Thoracic aorta (tissue), 2 donors: ENCODE measurements at places on chromosomes 16 and 17.

DNA sequence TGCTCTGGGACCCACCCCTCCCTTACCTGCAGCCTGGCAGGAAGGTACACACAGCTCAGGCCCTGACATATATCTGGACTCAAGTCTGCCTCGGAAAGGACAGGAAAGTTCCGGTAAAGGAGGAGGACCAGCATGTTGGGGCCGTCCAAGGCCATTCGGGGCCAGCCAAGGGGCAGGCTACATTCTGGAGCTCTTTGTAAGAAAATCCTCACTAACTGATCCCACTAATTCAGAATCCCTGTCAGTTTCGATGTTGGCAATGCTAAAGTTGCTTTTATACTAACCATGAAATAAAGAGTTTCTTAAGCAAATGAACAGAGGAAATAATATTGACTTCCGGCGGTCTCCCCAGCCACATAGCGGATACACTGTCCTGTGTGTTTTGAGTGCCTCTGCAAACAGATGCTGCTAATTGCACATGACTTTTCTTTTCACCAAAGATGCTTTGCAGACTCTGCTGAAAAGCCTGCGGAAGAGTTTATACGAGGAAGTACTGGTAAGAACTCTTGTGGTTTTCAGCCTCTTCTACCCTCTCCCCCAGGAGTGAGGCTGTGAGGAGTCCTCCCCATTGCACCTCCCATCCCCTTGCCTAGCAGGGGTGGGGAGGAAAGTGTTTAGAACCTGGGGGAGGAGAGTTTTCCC is 54.8 kb downstream of the PLXDC1 start:
- DNase-seq = no peak

DNA sequence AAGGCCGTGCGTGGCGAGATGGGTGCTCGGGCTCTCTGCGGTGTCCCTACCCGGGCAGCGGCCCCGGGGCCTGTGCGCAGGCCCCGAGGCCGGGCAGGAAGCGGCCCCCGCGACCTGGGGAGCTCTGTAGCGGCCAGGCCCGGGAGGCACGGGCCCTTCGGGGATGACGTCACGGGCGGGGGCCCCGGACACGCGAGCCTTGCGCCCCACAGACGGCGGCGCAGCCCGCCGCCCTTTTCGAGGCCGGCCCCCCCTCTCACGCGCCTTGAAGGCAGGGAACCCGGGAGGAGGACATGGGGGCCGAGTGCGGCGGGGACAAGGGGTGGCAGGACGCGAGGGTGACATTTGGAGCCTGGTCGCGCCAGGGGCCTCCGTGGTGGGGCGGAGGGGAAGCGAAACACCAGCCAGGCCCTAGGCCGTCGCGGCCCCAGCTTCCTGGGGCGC is 1.1 kb downstream of the RAI1 start:
- DNase-seq = no peak

GRCh38 chr17:82408938-82409318 is 9.2 kb upstream of the HEXD start:
- DNase-seq = no peak

GRCh38 chr17:29086628-29087332 is 43.8 kb downstream of the PIPOX start:
- DNase-seq = no peak

GRCh38 chr16:68190081-68190480 is 45.8 kb downstream of the ESRP2 start:
- DNase-seq = no peak

- no peak for DNase-seq
These were observed 57.5 kb downstream of the DNAH2 start for GRCh38 chr17:7775051-7775450.

DNA sequence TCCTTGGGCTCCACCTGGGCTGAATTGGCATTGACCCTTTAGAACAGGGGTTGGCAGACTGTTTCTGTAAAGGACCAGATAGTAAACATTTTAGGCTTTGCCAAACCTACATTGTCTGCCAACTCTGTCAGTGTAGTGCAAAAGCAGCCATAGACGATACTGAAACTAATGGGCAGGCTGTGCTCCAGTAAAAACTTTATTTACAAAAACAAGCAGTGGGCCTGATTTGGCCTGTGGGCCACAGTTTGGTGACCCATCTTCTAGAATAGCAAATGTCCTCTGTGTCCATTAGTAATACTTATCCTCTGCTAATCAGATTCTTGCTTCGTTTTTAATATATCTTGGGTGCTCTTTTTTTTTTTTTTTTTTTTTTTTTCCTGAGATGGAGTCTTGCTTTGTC is 6.2 kb downstream of the UTP4 start:
- DNase-seq = no peak

DNA sequence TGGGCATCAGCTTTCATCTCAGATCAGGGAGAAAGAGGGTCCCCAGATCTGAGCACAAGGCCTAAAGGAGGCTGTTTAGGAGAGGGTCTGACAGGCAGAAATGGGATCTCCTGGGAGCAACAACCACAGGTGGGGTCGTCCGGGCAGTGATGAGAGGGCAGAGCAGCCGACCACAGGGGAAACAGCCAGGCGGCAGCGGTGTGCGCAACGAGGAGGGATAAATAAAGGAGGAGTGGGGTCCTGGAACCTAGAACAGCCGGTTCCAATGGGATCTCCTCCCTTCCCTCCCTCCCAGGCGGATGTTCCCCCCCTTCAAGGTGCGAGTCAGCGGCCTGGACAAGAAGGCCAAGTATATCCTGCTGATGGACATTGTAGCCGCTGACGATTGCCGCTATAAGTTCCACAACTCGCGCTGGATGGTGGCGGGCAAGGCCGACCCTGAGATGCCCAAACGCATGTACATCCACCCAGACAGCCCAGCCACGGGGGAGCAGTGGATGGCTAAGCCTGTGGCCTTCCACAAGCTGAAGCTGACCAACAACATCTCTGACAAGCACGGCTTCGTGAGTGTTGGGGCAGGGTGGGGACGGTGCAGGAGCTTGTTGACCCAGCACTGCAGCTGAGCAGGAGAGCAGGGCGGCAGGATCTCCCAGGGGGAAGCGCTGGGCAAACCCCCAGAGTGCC is 1.9 kb downstream of the TBX2 start:
- no peak for DNase-seq

DNA sequence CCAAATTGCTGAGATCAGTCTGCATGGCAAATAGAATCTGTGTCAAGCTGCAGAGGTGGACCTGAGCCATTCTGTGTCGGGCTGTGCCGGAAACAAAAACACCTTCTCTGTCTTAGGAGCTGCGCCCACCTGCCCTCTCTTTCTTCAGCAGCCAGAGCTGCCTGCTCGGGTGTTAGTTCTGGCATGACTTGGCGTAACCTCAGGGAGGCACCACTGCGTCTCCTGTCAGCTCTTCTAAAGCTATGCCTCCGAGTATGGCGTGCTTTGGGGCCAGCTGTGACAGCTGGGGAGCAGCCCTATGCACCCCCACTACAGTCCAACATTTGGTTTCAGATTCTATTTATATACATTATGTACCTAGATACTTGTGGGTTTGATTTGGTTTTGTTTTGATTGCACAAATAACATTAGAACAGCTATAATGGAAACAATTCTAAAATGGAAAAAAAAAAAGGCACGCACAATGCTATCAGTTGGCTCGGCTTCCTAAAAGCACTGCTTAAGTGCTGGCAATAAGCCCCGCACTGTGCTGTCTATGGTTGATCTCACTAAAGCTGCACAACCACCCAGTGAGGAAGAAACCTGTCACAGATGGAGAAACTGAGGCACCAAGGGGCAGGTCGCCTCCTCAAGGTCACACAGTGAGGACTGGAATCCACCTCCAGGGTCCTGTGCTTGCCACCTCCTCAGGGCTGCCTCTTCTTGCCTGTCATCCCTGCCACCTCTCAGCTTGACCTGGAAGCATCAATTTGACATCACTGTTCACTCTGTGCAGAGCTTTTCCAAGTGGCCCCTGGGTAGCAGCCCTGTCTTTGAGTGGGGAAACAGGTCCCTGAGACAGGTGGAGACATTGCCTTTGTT is 18.7 kb upstream of the ADGRG1 start:
- no peak for DNase-seq

DNA sequence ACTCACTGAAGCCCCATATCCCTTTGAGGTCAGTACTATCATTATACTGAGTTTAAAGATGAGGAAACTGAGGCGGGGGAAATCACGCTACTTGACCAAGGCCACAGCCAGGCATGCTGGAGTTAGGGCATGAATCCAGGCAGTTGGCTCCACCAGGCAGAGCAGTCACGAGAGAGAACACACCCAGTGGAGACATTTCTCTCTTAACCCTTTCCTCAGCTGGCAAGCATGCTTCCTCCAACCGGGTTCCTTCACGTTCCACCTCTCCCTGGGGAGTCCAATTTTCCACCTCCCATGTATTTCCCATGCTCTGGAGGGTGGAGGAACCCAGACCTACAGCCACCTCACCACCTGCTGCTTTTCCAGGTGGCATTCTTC is 32.8 kb downstream of the VAC14 start:
- DNase-seq = no peak

DNA sequence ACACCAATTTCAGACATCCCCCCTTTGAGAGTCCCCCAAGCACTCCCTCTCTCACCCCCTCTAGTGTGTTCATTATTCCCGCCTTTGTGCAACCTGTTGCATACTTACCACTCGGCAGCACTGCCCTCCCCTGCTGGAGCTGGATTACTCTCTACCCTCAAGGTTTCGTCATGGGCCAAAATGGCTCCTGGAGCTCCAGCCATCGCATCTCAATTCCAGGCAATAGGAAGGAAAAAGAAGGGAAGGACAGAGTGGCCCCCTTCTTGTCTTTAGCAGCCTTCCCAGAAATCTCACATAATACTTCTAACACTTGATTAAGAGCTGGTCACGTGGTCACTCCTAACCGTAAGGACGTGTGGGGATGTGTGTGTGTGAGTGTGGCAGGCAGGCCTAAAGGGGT is 20.2 kb downstream of the TMEM186 start:
- no peak for DNase-seq

DNA sequence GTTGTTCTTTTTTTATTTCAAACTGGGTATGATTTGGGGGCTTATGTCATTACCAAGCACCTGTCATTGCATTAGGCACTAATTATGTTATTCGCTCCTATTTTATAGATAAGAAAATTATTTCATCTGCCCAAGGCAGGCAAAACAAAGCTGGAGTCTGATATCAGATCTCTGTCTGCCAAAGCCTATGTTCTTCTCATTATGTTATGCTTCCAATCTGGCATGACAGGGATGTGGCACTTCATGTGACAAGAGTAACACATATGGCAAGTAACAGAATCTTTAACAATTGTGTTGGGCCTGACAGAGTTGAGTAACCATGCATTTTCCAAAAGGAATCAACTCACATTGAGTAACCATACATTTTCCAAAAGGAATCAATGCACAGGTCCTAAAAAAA is 61.2 kb upstream of the TOM1L1 start:
- no peak for DNase-seq

- DNase-seq = no peak
These were observed 221.9 kb upstream of the CACNG5 start for GRCh38 chr17:66612993-66613392.

DNA sequence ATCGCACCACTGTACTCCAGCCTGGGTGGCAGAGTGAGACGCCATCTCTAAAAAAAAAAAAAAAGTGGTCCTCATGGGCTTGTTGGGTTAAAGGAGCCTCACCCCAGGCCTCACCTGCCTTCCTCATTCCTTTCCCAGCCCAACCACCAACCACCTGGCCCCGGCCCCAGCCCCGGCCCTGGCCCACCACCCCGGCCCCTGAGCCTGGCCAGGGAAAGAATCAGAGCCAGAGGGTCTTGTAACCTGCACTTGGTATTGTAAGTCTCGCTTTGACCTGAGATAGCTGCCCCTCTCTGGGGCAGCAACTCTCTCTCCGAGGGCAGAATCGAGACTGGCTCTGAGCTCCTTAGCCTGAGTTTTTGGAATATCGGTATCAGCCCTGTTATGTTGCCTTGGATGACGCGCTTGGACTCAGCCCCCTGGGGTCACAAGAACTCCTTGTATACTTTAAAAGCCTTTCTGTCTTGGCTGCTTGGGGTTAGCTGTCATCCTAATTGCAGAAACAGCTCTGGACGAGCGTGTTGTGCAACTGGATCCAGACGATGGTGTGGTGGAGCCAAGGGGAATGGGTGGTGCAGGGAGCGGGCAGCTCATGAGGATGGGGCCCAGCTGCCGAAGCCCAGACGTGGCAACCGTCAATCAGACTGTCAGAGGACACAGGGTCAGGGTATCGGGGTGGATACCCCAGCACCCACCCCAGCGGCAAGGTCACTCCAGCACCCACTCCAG is 14.6 kb downstream of the SMTNL2 start:
- no peak for DNase-seq

DNA sequence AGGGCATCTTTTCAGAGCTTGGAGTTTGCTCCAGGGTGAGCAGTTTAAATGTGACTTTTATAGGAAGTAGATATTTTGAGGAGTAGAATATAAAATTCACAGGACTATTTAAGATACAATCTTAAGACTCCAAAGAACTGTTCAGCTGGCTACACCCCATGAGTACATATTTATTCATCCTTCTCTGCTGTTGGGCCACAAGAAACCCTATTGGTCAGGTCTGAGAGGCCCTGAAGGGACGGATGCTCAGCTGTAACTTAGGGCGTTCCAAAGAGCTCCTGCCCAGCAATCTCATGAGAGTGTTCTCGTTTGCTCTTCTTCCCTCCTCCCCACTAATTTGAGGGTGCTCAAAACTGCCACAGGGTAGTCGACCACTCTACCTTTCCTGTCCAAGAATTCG is 7.3 kb downstream of the ST6GALNAC2 start:
- DNase-seq = no peak

GRCh38 chr17:68849673-68850610 is 105.2 kb downstream of the ABCA8 start:
- DNase-seq = no peak

- DNase-seq = no peak
These were observed 897 bp downstream of the OMG start for GRCh38 chr17:31296142-31296541.

GRCh38 chr16:74501484-74502478 is 80.5 kb upstream of the CLEC18B start:
- no peak for DNase-seq

GRCh38 chr17:76824093-76824492 is 44.1 kb upstream of the MGAT5B start:
- DNase-seq = no peak

DNA sequence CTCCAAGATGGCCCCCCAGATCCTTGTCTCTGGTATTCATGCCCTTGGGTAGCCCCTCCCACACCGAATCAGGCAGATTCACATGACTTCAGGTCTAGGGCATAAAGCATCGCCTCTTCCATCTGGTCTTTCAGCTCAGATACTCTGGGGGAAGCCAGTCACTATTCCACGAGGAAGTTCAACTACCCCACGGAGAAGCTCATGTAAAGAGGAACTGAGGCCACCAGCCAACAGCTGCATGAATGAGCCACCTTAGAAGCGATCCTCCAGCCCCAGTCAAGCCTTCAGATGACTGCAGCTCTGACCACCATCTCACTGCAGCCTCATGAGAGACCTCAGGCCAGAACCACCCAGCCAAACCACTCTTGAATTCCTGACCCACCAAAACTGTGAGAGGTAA is 54.1 kb downstream of the SOCS3 start:
- DNase-seq = no peak
